ENCODE measurements at places on chromosomes 5 and 9. TPM values are rescaled to one million over a fixed set of nuclear protein-coding genes. Genes with fewer than 3 reads are reported as not detected.

DNA sequence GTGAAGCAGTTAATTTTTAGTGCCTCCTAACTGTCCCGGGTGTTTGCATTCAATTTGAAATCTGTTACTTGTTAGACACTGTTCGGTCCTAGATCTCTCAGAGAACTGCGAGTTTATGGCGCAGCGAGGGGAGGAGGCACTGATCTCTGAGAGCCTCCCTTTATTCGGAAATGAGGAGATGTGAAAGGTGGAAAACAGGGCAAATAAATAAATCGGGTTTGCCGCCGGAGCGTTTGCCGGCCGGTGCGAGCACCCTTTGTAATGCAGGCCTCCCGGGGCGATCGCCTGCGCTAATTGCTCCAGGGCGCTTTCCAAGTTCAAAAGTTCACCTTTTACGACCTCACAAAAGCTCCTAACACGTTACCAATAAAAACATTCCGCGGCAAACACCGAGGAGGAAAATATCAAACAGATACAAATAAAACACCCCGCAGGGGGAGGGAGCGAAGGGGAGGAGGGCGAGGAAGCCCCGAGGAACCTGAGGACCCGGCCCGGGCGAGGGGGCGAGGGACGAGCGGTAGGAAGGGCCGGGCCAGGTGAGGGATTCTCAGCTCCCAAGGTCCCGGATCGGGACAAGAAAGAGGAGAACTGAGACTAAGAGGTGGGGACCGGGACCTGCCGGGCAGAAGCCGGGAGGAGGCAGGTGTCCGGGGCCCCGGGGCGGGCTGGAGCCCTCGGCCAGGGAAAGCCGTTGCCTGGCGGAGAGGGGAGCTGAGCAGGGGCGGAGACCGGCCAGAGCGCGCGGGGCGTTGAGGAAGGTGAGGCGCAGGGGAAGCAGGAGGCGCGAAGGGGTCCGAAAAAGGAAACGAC is 1.4 kb downstream of the NR6A1 start:
- DNase-seq: peak; percentile 35

- DNase-seq: no peak
Measured at GRCh38 chr5:14676320-14676719, 11.8 kb downstream of the OTULIN start.

Gene ALDH1A1
- polyA plus RNA-seq: 55.2 TPM

Gene ALDH7A1
- 59.9 TPM for polyA plus RNA-seq
